ENCODE measurements at places on chromosomes 1 and 21.
A peak's percentile ranks its signal among the peaks of the same experiment; 100 is the strongest.

GRCh38 chr1:145917595-145917994 is 922 bp downstream of the PEX11B start:
- DNase-seq = no peak

GRCh38 chr21:34726627-34727337 is 58.0 kb downstream of the CLIC6 start:
- DNase-seq = no peak

DNA sequence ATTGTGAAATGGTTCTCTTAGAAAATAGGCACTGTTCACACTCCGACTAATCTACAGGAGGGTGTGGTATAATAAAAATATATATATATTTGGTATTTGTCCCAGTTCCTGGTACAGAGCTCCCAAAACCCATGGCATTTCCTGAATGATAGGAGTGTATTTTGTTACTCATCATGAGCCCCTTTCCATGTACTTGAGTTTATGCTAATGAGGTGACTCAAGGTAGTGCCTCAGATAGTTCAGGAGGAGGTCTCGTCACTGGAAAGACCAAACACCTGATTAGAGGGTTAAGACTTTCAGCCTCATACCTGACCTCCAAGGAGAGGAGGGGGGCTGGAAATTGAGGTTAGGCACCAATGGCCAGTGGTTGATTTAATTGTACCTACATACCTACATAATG is 57.9 kb downstream of the TTC3 start:
- no peak for DNase-seq

DNA sequence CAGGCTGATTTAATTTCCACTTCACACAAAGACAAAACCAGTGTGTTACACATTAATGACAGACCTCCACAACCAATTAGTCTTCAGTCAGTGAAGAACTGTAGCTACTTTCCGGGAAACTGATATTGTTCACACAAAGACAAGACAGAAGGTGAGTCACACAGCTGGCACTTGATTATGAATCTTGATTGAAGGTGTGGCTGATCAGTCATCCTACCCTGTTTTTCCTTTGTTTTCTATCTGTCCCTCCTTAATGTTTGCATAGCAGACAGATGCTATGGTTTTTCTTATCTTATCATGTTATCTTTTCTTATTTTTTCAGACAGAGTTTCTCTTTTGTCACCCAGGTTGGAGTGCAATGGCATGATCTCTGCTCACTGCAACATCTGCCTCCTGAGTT is 185.1 kb upstream of the GREM2 start:
- no peak for DNase-seq

GRCh38 chr1:156601122-156601830 is at the start of gene GPATCH4:
Gene GPATCH4 (minus strand): TSS chr1:156601479.
- peak; percentile 38 for DNase-seq

- no peak for DNase-seq
These were observed 35.6 kb upstream of the LAPTM5 start for GRCh38 chr1:30793209-30793608.

GRCh38 chr1:229380536-229381160 is 37.8 kb upstream of the CCSAP start:
- no peak for DNase-seq

All from bone marrow (tissue), 2 donors.